ENCODE measurements at places on chromosomes 12 and 14.

GRCh38 chr12:39830852-39831520 lies 211.4 kb upstream of the ABCD2 start:
- no peak for DNase-seq

- no peak for DNase-seq
These were observed at the start of gene PAWR for GRCh38 chr12:79690638-79691510. TSS of gene PAWR (minus strand) at chr12:79690964. CDS start at chr12:79690244, 720 bp downstream.

DNA sequence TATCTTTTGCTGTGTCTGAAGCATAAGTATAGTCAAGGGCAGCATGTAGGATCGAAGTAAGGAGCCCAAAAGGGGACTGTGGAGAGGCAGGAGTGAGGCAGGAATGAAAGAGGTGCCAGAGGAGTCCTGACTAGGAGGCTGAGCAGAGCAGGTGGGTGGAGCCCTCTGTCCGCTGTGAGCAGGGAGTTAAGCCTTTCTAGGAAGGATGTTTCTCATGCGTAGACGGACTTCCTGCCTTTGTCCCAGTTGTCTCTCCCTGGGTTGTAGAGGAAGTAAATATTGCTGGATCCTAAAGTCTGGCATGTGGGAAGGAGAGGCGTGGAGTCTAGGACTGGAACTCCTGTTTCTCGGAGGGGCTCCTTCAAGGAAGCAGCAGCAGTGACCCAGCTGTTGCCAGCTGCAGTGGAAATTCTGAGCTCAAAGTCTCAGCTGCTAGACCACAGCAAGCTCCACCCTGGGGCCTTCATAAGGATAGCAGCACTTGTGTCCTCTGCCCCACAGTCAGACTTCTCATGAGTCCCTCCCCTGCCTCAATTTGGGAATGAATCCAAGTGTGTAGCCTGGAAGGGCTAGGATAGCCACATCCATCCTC lies 44.0 kb downstream of the RBMS2 start:
- DNase-seq, result no peak

- DNase-seq, result peak; percentile 79
These were observed 77.4 kb downstream of the SCARB1 start for GRCh38 chr12:124786061-124786964.

DNA sequence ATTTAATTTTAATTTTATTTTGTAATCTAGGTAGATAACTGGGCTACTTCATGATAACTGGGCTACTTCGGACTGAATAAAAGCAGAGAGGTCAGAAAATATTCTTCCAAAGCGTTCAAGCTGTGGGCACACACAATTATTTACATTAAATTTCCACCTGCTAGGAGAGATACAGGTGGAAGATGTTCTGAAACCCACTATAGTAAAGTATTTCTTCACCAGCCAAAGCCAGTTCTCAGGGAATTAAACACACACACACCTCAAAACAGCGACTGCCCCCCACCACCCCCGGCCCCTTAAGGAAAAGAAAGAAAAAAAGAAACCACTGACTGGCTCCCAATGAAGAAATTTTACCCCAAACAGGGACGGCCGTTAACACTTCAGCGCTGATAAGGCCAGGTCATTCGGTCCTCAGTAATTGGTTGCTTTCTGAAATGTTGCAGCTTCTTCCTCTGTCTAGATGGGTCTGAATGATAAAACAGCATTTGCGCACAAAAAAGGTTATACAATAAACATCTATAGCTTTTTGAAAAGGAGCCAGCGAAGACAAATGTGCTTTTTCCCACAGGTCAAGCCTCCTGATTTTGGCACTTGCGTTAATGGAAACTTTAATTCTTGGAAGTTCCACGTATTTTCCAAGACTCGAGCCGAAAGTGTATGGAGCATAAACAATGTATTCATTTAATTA lies 771 bp upstream of the KCNJ8 start:
- no peak for DNase-seq

DNA sequence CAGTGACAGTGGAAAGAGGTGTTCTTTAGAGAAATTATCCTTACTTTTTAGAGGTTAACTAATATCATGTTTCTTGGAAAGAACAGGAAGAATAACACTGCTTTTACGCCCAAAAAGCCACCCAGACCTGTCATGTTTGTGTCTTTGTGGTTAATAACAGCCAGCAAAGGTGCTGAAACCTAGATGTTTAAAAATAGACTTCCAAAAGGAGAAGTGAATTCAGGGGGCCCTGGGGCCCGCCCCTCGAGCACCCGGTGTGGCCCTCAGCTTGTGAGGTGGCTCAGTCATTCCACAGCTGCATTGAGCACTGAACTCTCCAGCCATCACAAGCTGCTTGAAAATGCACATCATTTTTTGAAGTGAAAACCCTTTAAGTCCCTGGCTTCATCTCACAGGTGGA lies 20.8 kb upstream of the AMN start:
- no peak for DNase-seq

GRCh38 chr12:113204804-113205203 lies 16.5 kb upstream of the TPCN1 start:
- no peak for DNase-seq

DNA sequence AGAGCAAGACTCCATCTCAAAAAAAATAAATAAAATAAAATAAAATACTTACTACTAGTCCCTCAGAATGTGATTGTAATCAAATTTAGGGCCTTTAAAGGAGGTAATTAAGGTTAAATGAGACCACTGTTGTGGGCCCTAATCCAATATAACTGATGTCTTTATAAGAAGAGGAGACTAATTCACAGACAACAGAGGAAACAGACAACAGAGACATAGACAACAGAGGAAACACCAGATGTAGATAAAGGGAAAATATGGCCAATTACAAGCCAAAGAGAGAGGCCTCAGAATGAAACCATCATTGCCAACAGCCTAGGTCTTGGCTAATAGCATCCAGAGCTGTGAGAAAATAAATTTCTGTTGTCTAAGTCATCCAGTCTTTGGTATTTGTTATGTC lies 669.0 kb upstream of the FOXG1 start:
- no peak for DNase-seq

DNA sequence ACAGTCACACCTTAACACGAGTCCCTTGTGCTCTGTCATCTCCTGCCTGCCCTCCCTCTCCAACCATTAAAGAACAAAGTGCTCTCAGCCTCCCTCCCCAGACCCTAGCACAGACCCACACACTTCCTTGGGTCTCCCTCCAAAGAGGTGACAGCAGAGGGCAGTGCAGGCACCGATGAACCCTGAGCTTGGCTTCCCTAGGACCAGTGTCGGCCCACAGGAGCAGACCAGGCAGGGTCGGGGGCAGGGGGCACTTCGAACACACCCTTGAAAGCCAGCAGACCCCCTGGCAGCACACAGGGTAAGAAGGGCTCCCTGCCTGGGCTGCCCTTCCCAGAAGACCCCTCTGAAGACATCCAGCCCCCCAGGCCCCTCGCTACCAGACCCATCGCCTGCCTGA lies 7.0 kb downstream of the CDK2AP1 start:
- DNase-seq, result no peak

- DNase-seq, result no peak
These were observed 21.1 kb upstream of the KCNA5 start for GRCh38 chr12:5022465-5023061.

DNA sequence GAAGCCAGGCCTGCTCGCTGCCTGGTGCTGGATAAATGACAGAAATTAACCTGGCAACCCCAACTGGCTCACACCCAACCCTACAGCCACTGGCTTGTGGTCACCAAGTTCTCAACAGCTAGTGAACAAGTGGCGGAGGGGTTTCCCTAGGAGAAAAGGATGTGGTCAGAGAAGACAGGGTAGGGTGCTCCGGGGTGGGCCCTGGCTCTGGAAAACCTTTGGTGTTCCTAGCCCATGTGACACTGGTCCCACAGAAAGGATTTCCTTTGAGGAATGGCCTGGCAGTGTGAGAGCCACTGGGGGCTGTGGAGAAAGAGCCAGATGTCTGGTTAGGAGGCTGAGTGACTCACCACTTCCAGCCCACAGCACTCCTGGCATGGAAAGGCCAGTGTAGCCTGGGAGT lies 8.7 kb downstream of the SYNE3 start:
- no peak for DNase-seq

DNA sequence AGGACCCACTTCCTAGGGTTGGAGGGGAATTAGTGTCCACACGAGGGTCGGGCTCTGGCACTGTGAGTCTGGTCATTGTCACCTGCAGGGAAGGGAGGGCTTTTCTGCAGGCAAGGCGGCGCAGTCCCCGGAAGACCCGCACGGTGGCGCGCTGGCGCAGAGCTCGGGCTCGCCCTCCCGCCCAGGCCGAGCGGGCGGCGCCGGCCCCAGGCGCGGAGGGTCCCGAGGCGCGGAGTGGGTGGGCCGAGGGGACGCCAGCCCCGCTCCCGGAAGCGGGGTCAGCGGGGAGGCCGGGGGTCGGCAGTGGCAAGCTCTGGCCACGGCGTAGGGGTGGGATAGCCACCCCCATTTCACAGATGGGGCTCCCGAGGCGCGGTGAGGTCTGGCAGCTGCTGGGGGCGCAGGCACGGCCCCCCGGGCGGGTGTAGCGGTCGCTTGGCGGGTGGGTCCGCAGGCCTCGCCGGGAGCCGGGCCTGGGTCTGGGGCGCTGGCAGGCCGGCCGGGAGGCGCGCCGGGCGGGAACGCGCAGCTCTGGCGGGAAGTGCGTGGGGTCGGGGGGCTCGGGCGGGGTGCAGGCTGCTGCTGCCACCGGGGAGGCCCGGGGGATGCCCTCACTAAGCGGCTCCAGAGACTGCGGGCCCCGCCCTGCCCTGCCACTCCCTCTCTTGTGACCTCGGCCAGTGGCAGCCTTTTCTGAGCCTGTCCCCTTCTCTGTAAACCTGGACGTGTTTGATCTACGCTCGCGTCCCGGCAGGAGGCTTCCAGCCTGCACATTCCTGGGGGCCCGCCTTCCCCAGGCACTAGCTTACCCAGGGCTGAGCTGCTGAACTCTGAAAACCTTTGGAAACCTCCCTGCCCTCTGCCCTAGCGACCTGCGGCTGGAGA lies 46.1 kb downstream of the CYP46A1 start:
- no peak for DNase-seq

- no peak for DNase-seq
These were observed 21.8 kb downstream of the LMO3 start for GRCh38 chr12:16583969-16584745.

- no peak for DNase-seq
These were observed 754 bp downstream of the ZNF605 start for GRCh38 chr12:132955094-132956010.

GRCh38 chr12:122988612-122989212 lies 8.2 kb downstream of the ARL6IP4 start:
- DNase-seq, result no peak

GRCh38 chr12:12705838-12706520 lies 10.0 kb upstream of the GPR19 start:
- no peak for DNase-seq

DNA sequence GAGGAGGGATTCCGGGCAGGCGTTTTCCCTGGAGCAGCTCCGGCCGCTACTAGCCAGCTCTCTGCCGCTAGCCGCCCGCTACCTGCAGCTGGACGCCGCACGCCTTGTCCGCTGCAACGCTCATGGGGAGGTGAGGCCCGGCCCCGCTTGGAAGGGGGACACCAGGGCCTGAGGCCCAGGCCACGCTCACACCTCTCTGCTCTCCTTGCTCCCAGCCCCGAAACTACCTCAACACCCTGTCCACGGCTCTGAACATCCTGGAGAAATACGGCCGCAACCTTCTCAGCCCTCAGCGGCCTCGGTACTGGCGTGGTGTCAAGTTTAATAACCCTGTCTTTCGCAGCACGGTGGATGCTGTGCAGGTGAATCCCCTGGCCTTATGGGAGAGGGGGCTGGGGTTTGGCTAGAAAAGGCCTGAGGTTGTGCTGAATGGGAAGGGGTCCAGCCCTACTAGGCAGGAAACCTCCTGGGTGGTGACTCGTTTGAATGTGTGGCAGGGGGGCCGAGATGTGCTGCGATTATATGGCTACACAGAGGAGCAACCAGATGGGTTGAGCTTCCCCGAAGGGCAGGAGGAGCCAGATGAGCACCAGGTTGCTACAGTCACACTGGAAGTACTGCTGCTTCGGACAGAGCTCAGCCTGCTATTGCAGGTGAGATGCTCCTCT lies 597 bp downstream of the RNF31 start:
- no peak for DNase-seq

DNA sequence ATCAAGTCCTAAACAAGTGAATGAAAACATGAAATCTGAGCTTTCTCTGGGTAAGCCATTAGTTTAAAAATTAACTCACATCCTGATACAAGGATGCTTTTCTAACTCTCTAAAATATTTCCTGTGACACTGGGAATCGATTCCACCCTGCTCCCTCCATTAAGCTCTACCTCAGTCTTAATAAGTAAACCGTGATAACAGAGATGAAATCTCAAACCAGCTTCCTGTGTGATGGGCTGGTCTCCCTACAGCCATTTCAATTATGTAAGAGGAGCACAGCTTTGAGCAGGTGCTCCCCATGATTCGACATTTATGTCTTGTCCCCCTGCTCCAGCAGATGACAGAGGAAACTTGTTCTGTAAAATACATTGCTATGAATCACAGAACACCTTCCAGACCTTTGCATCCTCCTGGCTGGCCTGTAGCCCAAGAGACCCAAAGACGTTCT lies 59.0 kb downstream of the GAS2L3 start:
- no peak for DNase-seq

- DNase-seq, result no peak
These were observed 2.7 kb downstream of the APOLD1 start for GRCh38 chr12:12788131-12788530.

DNA sequence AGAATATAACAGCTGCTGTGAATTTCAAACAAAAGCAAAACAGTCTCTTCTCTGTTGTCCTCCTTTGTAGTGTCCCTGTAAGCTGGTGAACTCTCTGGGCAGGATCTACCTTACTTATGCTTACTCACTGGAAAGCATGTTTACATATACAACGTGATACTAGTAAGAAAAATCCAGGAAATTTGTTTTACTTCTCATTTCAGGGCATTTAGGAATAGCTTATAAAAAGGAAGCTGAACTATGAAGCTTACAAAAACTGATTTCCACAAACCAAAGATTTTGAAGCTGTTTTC lies 311.0 kb downstream of the NOVA1 start:
- no peak for DNase-seq

- no peak for DNase-seq
These were observed 11.0 kb upstream of the PPP4R3A start for GRCh38 chr14:91521061-91521640.

- DNase-seq, result peak; percentile 28
These were observed 40.5 kb upstream of the C14orf132 start for GRCh38 chr14:95998656-95999055.

DNA sequence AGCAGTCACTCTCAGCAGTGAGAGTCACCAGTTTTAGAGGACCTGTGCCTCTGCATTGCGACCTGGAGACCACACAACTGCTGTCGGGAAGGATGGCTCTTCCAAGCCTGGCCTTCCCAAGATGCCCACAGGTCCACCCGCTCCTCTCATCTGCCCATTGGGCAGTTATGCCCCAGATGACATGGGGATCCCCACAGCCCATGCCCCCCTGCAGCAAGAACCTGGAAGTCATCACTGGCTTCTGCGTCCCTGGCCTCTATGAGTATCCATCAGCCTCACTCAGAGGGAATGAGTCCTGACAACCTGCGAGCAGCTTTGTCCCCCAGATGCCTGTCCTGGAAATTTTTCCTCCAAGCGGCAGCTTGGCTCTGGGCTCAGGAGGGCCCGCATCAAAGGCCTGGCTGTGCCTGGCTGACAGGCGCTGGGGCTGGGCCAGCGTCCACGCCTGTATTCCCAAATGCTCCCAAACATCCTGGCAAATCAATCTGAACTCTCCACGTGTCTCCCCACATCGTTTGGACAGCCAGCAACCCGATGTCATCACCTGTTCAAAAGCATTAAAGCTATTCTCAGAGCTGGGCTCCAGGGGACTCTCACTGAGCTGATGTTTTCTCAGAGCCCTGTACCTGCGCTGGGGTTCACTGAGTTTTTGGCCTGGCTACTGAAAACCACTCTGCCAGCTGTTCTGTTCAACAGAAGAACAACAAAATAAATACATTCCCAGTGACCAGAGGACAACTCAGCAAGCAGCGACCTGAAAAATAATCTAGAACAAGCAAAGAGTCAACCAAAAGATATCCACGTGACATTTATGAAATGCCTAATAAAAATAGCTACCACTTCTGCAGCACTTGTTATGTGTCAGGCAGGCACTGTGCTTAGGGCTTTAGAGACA lies 57.8 kb downstream of the CLMN start:
- no peak for DNase-seq
